ENCODE measurements at places on chromosomes 6 and 20.

DNA sequence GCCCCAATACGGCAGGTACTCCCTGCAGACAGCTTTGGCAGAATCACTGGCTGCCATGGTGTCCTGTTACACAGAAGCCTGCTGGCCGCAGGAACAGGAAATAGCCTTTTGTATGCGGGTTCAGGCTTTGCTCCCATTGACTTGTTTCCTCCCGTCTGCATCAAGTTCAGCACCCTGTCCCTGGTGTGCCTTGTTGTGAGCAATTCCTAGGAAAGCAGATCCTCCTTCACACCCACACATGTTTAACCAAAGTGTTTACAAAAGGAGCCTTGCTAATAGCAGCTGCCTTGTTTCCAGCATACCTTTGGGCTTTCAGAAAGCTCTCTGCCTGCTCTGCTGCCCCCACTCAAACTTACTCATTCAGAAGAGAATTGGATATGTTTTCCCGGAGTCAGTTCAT lies 127.2 kb upstream of the SUPT3H start:
- peak; percentile 83 for DNase-seq

DNA sequence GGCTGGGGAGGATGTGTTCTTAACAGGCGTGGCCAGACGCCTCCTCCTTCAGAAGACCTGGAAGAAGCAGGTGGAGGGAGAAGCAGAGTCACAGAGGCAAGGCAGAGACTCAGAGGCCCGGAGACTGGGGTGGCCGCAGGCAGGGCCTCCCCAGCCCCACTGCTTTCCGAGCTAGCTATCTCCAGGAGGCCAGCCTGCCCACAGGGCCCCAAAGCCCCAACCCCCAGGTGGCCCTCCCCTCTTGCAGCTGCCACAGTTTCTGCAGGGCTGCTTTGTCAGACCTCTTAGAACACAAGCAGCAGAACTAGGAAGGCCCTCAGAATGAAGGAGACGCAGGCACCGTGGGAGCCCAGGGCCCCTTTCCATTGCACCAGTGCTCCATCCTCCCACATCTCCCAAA lies 69.0 kb upstream of the MLN start:
- DNase-seq = no peak

- no peak for DNase-seq
Observed at GRCh38 chr6:146389740-146390139, 153.9 kb upstream of the RAB32 start.

DNA sequence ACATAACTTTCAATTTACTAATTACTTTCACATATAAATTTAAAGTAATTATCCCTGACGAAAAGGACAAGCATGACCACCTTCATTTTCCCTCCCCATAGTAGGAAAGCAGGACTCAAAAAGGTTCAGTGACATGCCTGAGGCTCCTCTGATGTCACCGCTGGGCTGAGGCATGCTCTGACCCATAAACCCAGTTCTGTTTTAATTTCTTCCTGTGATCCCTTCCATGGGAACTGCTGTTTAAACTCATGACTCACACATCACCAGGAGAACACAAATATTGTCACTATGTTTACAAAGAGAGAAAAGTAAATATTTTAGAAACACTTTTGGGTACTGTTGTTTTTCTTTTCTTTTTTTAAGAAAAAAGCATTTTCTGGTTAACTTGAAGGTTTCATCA lies 38.0 kb upstream of the NR2E1 start:
- DNase-seq = no peak

GRCh38 chr6:55176958-55177357 lies 2.6 kb downstream of the HCRTR2 start:
- DNase-seq = peak; percentile 56

DNA sequence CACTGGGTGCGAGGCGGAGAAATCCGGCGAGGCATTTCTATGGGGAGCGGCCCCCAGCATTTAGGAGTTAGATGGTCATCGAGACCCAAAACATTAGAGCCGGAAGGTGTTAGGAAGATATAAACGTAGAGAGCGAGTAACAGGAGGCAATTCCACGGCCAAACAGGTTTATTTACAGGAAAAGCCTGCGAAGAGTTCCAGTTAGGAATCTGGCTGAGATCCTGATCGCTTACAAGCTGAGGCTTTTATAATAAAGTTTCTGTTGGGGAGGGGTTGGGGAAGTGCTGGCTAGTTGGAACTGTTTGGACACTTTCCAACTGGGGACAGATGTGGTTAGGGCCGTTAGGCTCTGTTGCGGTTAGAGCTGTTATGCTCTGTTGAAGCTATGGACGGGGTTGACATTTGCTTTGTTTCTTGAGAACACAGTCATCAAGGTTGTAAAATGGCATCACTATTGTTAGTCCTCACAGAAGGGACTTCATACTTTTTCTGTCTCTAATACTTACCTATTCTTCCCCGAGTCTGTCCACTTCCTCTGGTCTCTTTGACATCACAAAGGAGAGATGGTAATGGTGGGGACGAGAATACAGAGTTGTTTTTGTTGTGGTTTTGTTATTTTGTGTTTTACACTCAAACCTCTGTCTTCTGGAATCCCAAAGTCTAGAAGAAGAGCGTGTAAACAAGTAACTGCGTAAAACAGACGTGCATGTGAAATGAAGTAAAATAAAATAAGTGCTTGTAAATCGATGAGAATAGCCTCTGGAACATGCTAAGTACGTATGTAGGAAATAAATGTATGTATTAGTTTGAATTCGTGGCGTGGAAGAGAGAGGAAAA lies 554 bp upstream of the ZSCAN31 start:
- no peak for DNase-seq

DNA sequence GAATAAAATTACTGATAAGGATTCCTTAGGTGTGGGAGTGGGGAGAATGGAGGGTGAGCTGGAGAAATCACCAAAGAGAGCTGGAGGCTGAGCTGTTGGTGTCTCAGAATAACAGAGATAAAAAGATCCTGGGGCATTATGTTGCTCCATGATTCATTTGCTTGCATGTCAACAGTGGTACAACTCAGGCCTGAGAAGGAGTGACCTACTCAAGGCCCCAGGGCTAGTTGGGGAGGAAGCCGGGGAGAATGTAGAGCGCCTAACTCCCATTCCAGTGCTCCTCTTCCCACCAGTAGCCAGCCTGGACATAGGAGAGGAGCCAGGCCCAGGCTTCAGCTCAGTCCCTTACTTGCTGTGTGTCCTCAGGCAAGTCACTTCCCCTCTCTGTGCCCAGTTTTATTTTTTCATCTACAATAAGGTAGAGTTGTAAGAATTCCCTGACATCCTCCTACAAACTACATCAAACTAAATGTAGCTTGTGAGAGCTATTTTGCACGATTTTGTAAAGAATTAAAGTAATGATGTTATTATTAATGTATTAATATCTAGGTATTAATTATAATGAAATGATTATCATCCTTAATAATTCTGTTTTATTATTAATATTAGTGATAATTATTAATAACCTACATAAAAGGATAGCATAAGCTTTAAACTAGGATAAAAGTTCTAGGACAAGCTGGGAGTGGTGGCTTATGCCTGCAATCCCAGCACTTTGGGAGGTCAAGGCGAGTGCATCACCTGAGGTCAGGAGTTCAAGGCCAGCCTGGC lies 250.9 kb upstream of the SULF2 start:
- DNase-seq = no peak

DNA sequence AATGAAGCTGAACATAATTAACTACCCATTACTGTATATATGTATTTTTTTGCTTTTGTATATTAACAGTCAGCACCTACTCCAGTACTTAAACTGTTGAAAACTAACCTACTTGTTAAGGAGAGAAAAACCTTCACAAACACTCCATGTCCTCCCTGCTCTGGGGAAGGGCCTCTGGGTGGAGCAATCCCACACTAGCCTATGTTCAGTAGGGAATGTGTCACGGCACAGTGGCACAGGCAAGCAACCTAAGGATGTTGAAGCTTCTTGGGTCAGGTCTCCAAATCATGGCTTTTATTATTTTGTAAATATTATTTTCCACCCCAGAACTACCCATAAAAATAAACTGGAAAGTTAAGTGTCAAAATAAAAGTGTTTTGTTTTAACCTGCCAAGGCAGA lies 5.3 kb downstream of the MAN1A1 start:
- no peak for DNase-seq

GRCh38 chr6:108687921-108688320 lies 127.2 kb downstream of the FOXO3 start:
- no peak for DNase-seq

DNA sequence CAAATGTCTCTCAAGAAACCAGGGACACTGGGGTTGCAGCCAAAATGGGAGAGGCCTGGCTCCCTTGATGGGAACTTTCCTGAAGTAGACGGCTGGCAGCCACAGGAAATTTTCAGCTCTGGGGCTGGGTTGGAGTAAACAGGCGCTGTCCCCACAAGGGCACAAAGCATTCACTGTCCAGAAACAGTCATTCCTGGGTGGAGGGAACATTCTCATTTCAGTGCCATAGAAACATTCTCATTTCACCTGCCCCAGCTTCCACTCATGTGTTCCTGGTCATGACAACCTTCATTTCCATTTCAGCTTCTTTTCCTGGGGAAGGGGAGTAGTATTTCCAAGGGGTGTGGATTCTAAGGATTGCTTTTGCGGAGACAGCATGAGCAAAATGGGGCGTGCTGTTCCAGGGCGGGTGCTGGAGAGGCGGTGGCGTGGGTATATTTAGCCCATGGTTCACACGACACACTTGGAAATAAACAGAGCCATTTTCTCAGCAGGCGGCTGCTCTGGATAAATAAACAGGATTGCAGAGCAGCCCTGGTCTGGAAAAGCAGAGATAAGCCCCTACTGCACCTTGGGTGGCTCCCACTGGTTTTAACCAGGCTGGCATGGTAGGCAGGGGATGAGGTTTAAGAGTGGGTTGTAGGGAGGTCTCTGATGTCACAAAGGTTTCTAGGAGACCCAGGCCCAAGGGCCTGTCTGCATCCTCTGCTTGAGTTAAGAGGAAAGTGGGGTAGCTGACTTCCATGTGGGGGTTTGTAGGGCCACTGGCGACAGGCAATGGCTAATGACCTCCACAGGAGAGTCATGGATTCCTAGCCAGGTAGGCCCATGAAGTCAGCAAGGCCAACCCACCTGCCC lies 32.9 kb downstream of the COX4I2 start:
- DNase-seq = no peak

DNA sequence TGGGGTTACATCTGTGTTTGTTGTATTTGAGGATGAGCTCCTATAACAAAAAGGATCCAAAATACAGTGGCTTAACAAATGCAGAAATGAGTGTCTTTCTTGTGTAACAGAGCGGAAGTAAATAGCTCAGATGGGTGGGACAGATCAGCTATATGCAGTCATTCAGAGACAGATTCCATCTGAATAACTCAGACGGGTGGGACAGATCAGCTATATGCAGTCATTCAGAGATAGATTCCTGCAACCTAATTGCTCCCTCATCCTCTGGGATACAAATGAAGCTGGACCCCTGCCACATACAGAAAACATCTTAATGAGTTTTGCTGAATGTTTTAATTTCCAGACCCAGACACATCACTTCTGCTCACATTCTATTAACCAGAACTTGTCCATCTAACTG lies 332.3 kb downstream of the BCKDHB start:
- DNase-seq = peak; percentile 36

DNA sequence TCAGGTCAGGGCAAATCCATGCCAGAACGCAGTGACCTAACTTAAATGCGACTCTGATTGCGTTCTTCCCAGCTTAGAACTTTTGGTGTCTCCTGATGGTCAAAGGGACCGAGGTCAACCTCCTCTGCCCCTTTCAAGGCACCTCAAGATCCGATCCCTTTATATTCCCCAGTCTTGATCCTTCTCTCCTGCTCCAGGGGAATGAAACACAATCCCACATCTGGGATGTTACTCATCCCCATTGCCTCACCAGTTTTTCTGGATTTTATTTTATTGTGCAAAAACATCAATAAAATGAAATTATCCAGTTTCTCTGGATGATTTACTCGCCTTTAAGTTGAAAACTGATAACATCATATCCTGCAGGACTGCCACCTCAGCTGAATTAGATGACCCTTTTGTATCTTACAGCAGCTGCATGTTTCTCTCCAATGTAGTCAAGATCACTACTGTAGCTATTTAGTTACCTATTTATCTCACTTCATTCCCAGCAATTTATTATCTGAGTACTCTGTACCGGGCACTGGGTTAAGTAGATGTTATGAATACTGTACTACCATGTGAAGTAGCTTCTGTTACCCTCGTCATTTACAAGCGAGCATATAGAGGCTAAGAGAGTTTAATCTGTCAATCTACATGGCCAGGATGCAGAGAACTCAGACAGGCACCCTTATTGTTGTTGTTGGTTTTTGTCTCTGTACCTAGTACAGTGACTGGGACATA lies 44.0 kb downstream of the IRAK1BP1 start:
- DNase-seq = no peak

DNA sequence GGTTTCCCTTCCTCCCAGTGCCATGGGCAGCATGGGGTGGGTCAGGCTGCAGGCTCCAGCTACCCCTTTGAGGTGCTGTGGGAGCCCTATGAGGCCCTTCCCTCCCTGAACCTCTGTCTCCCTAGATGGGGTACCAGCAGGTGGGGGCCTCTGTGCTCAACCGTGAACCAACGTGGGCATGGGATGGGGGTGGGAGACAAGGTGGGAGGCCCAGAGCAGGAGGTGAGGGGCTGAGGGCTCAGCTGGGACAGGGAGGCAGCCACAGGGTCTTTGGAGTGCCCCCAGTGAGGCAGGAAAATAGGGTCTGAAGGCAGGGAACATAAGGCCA lies 33.3 kb downstream of the SUN5 start:
- DNase-seq = no peak

DNA sequence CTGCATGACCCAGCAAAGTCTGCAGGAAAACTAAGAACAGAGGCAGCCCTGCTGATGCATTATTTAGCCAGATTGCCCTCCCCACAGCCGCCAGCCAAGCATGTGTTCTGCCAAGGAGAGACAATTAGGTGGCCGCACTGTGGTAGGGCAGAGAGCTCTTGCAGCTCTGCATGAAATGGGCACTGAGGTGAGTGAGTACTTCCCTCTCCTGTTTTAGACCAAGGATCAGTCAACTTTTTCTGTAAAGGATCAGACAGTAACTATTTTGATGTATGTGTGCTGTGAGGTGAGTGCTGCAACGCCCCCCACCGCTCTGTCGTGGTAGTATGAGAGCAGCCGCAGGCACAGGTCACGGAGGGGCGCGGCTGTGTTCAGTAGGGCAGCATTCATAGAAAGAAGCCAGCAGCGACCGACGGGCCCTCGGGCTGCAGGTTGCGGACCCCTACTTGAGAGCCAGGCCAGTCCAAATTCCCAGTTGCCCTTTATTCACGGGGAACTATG lies 23.8 kb upstream of the FAM50B start:
- DNase-seq = peak; percentile 81

DNA sequence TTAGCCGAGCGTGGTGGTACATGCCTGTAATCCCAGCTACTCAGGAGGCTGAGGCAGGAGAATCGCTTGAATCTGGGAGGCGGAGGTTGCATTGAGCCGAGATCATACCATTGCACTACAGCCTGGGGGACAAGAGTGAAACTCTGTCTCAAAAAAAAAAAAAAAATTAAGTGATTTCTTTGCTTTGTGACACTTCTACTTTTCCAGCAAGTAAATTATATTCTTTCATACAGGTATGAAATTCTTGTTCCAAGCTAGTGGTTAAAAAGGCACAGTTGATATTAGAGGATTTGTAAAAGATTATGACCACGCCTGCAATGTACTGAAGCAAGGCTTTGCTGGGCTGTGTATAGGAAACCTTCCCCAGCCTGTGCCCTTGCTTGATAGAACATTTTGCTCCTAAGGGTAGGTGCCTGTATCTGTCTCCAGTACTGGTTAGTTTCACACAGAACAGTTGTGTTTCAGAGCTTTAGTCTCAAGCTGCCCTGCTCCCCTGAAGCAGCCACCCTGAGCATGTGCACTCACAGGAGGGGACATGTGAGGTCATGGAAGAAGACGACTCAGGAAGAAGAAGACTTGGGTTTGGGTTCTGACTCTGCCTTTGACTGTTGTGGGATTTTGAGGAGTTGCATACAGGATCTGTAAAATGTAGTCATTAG lies 10.2 kb downstream of the PTPN1 start:
- no peak for DNase-seq

- no peak for DNase-seq
Observed at GRCh38 chr20:35305682-35306556, 13.7 kb upstream of the FAM83C start.

All from GM23338 (cell line).